Sciatic nerve (tissue), 2 donors: ENCODE measurements at places on chromosomes 1 and 21.

GRCh38 chr1:116886291-116886878, 23.3 kb upstream of the PTGFRN start:
- DNase-seq: no peak

GRCh38 chr21:24050231-24050630, 1557.0 kb downstream of the MRPL39 start:
- DNase-seq: no peak

DNA sequence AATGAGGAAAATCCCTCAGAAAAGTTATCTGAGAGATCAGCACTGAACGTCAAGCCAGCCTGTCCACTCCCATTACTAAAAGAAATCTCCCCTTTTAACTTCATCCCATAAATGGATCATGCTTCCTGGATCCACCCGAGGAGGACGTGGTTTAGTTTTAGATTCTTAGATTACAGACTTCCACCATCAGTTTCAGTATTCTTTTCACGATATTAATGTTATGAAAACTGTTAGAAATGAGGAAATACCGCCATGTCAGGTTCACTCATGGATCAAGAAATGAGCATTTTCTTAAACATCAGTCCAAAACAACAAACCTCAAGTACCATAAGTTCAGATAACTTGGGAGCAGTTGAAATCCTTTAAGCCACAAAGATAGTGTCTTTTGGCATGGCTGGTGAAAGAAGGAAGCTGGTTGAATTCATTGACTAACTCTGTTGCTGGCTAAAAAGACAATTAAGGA, 49.8 kb downstream of the NFIA start:
- no peak for DNase-seq

- DNase-seq: no peak
These were observed 44.4 kb downstream of the COLGALT2 start for GRCh38 chr1:183993132-183993531.

DNA sequence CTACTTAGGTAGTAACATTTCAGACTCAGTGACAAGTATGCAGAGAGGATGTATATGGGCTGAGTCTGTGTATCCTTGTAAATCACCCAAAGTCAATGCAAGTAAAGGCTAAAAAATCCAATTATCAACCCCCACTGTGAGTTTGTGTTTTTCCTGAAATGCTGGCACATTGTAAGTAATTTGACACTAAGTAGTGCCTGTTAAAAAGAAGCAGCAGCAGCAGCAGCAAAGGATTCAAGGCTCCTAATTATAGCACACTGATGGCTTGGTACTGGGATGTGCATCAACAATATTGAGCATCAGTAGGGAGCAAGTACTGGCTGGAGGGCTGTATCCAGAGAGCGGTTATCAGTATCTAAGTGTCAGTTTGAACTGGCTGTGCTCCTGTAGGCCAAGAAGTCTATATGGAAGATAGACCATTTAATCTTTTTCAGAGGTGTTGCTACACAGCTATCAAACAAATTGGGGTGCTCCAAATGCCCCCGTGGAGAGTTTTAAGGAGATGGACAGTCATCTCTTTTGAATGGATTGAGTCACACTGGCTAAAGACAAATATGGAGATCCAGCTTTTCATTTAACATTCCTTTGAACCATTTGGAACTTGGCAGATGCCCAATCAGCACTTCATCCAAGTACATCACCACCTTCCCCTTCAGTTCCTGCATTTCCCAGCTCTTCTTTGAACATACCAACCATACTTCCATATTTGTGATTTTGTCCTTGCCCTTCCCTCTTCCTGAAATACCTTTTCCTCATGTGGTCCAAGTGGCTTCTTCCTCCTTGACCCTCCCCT, 241.2 kb upstream of the ST6GALNAC5 start:
- no peak for DNase-seq

DNA sequence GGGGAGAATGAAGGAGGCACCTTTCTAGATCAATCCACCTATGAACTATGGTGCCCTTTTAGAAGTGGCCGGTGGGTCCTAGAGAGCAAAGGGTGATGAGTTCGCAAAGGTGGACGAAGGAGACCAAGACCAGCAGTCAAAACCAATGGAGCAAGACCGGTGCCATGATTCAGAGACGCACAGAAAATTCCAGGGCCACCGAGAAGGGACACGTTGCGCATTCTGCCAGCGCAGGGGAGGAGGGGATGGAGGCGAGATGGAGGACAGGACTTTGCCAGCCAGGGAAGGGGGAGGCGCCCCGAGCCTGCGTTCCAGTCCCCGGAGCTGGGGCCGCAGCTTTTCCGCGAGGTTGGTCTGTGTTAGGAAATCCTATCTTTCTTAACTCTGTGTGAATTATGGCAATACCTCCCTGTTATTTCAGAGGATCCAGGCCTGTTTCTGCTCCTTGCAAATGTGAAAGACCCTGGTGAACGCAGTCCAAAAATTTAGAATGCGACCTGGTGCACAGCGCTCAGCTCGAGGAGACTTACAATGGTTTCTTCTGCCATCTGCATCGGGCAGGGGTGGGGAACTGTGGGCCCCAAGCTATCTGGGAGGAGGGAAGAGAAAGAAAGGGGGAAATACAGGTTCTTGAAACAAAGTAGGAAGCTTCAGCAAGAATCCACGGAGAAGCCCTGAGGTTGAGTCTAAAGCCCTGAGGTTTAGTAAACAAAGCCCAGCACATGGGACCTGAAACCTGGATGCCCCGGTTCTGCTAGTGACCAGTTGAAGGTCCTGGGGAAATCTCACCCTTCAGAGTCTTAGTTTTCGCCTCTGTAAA, 129.4 kb downstream of the MRPS6 start:
- DNase-seq: no peak

GRCh38 chr1:186154651-186155050, 220.4 kb downstream of the TPR start:
- DNase-seq: no peak

- DNase-seq: no peak
These were observed 124.4 kb upstream of the CACYBP start for GRCh38 chr1:174875306-174875705.

- no peak for DNase-seq
These were observed 2.9 kb upstream of the EDN2 start for GRCh38 chr1:41487126-41488039.

DNA sequence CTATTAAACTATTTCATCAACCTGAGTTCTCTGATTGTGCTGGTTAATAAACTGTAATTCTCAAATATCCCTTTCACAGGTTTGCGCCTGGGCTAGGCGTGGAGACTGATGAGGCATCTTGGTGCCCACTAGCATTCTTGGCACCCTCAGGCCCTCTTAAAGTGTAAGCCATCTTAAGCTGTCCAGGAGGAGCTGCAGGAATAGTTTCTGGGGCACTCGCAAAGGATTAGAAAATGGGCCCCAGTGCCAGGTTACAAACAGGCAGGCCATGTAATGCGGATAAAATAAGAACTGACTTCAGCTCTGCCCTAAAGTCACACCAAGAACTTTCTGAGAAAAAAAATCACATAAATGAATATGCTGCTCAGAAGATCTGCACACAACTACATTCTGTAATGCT, 1.1 kb downstream of the CASQ2 start:
- no peak for DNase-seq

DNA sequence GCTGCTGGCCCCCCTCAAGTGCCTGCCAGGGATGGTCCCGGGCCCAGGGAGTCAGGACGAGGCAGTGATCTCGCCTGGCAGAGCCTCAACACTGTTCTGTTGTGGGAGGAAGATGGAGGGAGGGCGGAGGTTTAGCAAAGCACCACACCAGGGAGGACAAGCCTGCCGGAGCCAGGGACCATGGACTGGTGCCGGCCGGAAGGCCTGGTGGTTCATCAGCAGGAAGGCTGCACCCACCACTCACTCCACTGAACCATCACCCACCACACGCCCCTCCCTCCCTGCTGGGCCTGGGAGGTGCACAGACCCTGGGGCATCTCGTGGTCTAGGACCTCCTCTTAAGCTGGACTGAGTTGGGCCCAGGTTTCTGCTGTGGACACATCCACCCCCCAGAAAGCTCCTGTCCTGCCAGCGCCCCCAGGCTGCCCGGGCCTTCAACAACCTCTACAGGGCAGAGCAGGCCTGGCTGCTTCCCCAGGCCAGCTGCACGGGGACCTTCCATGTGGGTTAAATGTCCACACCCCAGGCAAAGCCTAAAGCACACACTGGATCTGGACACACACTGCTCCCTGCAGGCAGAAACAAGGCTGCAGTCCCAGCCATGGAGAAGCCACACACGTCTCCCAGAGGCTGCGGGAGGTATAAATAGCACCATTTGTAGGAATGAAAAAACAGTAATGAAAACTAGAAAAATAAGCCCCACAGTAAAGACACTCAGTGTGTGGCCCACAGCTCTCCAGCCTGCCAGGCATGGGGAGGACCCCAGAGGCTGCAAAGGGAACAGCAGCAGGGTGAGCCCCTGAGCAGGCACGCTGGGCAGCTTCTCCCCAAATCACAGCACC, 10.4 kb upstream of the TMEM240 start:
- no peak for DNase-seq

DNA sequence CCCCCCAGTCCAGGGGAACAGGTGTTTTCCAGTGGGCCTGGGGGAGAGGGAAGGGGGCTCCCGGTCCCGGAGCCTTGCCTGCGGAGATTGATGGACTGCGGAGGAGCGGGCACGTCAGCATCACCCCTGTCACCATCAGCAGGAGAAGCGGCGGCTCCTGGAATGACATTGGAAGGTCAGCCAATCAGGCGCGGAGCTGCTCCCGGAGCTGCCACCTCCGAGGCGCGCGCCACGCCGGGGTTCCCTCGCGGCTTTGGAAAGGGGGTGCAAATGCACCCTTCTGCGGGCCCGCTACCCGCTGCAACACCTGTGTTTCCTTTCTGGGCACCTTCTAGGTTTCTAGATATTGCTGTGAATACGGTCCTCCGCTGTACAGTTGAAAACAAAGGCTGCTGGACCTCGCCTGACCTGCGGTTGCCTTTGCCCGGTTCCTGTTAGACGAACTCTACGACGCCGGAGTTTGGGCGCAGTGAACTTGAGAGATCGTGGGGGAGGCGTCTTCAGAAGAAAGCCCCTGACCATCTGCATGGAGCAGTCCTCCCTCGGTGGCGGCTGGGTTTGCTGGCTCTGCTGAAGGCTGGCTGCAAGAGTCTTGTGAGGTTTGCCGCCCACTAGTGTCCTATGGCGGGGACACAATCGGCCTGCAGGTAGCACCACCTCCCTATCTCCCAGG, 5.3 kb downstream of the DSCAM start:
- peak; percentile 67 for DNase-seq
